ENCODE measurements at places on chromosomes 3 and 15.
A peak's percentile ranks its signal among the peaks of the same experiment; 100 is the strongest.

GRCh38 chr15:51094606-51095569, at the start of gene TNFAIP8L3:
TNFAIP8L3 (minus strand) TSS chr15:51094906; CDS start chr15:51094595, 311 bp downstream.
- DNase-seq, result peak; percentile 53

- peak; percentile 26 for DNase-seq
Observed at GRCh38 chr3:106635271-106635670, 742.0 kb upstream of the CCDC54 start.

- no peak for DNase-seq
Observed at GRCh38 chr3:182524711-182525401, 268.4 kb upstream of the ATP11B start.

- DNase-seq, result no peak
Observed at GRCh38 chr3:188905547-188905946, 266.2 kb upstream of the TPRG1 start.

- DNase-seq, result no peak
Observed at GRCh38 chr3:123244128-123244527, 42.4 kb downstream of the SEC22A start.

- DNase-seq, result peak; percentile 54
Observed at GRCh38 chr3:89227634-89228033, 120.2 kb downstream of the EPHA3 start.

- no peak for DNase-seq
Observed at GRCh38 chr3:151989621-151990020, 116.2 kb downstream of the SUCNR1 start.

- no peak for DNase-seq
Observed at GRCh38 chr3:188209740-188210139, 55.8 kb downstream of the LPP start.

- no peak for DNase-seq
Observed at GRCh38 chr15:39127151-39127790, 453.6 kb upstream of the THBS1 start.

DNA sequence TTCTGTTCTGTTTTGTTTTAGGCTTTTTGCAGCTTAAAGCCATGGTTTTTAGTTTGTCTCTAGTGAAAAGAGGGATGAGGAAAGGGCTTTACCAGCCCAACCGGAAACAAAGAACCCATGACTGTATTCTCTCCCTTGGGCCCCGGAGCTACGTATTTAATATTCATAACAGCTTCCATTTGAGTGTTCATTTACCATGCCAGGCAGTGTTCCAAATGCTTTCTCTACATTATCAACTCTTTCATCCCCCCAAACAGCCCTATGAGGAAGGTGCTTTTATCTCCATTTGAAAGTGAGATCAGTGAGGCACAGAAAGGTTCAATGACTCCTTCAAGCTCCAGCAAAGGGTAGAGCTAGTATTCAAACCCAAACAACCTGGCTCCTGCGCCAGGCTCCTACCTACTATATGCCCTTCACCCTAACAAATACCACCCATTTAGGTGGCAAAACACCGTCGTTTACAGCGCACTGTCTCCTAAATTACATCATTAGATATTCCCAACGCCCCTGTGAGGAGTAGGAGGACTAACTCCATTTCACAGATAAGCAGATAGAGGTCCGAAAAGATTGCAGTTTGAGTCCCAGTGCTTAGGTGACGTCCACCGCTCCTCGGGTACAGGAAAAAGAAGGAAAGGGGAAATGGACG, 27.9 kb downstream of the GTPBP8 start:
- no peak for DNase-seq

DNA sequence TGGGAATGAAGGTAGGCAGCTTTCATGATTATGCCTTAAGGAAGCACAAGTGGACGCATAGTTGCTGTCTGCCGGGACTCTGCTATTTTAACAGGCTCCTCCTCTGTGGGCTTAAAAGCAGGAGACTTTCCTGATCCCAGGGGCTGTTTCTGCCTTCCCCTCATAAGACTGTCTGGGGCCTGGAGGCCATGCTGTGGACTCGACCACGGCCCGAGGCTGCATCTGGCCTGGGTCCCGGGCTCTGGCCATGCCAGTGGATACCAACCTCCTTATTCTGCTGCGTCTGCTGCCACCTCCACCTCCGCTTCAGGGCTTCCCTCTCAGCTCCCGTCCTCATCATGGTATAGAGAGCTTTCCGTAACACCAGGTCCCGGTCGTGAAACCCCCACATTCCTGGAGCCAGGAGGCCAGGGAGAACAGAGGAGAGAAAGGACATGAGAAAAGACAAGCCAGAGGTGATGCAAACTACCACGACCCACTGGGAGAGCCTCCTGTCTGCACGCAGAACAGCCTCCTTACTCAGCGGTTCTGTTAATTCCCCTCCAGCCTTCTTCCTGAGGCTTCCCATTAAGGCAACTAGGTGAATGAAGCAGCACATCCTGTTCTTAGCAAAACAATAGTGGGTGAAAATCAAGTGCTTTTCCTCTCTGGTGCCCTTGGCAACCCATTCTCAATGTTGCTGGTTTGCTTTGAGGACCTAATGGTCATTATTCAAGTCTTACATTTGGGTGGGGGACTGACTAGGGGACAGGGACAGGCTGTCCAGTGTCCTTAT, 200.5 kb downstream of the KLF13 start:
- DNase-seq, result no peak

GRCh38 chr3:128435058-128435457, 31.6 kb downstream of the DNAJB8 start:
- no peak for DNase-seq

DNA sequence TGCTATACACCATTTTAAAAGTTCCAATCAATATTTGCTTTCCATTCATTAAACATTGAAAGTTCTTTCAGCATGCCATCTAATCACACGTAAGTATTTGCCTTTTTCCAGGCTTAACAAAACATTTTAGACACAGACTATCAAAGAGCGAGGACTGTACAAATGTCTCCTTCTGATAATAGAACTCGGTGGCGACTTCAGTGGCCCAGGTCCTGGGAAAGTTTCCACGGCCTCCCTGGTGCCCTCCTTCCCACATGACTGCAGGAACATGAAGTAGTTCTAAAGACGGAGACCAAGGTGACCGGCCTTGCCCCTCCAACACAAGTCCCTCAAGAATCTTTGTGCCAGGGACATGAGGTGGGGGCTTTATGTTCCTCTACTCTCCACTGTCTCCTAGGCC, 174.6 kb upstream of the KBTBD8 start:
- no peak for DNase-seq

GRCh38 chr3:61985020-61985419, 388.3 kb downstream of the FEZF2 start:
- DNase-seq, result peak; percentile 78

GRCh38 chr3:44058022-44058867, 183.4 kb upstream of the TOPAZ1 start:
- peak; percentile 53 for DNase-seq

GRCh38 chr3:66302288-66302687, 81.5 kb downstream of the SLC25A26 start:
- DNase-seq, result peak; percentile 43

DNA sequence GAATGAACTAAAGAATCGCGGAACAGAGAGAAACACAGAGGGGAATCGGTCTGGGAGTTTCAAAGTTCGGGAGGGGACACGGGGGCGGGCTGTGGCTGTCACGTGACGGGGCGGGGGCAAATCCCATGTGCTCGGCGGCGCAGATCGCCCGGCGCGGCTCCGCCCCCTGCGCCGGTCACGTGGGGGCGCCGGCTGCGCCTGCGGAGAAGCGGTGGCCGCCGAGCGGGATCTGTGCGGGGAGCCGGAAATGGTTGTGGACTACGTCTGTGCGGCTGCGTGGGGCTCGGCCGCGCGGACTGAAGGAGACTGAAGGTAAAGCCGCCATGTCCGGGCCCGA, at the start of gene EIF4G1:
EIF4G1 (plus strand) TSS at position 244 of the 337 bp plus-strand sequence. CDS start 1,191 bp downstream, outside the sequence.
- DNase-seq, result peak; percentile 98

- DNase-seq, result no peak
Observed at GRCh38 chr3:167733961-167734497, 663 bp downstream of the PDCD10 start.

DNA sequence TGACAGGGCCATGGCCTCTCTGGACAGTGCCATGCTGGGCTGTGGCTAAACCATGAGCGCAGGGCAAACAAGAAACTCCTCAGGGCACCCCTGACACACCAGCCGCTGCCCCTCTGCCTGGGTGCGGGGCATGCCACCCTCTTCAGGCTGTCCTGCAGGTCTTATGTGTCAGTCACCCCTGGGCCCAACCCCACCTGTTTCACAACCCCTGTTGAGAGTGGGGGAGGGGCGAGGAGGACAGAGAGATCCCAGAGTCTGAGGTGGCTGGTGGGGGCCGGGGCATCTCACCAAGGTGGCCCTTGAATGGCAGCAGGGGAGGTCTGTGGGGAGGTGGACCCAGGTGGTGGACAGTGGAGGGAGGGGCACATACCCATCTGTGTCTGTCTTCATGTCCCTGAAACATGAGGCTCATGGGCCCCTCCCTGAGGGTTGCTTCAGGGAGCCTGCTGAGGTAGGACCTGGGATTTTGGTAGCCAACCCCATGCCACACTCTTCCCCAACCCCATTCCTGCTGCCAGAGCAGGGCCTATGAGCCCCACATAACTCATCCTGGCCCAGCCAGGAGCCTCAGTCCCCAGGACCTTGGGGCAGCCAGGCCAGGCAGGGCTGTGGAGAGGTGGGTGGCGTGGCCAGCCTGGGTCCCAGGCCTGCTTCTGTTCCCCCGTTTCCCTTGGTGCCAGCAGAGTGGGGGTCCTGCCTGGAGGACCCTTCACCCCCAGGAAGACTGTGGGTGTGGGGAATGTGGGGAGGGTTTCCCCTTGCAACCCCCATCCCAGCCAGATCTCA, 1.7 kb upstream of the STAB1 start:
- DNase-seq, result no peak

DNA sequence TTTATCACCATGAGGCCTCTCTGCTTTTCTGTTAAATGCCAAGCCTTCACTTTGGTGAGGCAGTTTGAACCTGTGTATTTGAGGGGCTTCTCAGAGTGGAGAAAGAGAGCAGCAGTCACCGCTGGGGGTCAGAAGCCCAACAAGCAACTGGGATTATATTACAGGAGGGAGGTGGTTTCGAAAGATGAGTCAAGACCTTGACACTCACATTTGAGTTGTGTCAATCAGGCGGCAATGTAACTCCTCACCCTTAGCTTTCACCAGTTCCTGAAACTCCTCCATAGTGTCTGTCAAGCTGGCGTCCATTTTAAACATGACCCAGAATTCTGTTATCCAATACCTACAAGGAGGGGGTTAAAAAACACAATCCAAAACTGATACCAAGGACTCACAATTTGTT, 46.5 kb downstream of the RASGRP1 start:
- no peak for DNase-seq

GRCh38 chr15:59924812-59925522, 79.1 kb upstream of the FOXB1 start:
- DNase-seq, result no peak

GRCh38 chr15:45200001-45200798, 12.4 kb upstream of the SHF start:
- peak; percentile 97 for DNase-seq

DNA sequence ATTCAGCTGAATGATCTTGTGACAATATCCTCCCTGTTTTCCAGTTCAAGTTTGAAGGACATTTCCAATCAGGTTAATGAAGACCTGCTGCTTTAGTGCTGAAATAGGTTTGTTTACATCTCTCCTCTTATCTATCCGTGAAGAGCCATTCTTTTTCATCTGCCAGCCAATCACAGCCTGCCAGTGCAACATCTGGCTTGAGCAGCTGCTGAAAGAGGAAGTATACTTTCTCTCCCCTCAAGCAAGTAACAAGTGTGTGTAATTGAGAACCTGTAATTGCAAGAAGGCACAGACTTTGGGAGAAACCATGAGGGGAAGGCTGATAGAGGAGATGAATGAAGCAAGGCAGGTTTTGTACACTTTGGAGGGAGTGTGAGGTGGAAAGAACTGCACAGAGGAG, 404.3 kb downstream of the AGBL1 start:
- no peak for DNase-seq

DNA sequence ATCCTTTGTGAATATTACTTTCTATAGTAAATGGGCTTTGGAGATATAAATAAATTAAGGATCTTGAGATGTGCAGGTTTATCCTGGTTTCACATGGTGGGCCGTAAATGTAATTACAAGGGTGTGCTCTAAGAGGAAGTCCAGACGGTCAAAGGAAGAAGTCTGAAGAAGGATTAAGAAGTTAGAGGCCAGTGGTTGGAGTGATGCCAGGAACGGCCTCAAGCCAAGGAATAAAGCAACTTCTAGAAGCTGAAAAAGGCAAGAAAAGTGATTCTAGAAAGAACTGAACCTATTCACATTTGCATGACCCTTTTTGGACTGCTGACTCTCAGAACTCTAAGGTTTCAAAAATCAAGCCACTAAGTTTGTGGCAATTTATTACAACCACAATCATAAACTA, 981.3 kb upstream of the ALCAM start:
- DNase-seq, result no peak

DNA sequence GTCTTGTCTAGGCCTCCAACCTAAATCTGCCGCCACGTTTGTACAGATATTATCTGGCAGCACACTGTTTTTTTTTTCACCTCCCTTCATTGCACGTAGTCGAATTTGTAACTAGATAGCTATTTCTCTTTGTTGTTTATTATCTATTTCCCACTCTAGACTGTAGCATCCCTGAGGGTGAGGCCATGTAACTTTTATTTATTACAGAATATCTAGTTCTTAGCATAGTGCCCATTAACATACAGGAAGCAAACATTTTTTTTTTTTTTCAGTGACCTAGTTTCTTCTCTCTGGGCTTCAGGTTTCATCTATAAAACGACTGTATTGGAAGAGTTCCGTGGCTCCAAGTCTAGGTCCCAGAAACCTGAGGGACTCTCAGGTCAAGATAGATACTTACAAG, 354.3 kb downstream of the FGF12 start:
- DNase-seq, result no peak

- no peak for DNase-seq
Observed at GRCh38 chr3:140403079-140403478, 274.8 kb upstream of the TRIM42 start.

DNA sequence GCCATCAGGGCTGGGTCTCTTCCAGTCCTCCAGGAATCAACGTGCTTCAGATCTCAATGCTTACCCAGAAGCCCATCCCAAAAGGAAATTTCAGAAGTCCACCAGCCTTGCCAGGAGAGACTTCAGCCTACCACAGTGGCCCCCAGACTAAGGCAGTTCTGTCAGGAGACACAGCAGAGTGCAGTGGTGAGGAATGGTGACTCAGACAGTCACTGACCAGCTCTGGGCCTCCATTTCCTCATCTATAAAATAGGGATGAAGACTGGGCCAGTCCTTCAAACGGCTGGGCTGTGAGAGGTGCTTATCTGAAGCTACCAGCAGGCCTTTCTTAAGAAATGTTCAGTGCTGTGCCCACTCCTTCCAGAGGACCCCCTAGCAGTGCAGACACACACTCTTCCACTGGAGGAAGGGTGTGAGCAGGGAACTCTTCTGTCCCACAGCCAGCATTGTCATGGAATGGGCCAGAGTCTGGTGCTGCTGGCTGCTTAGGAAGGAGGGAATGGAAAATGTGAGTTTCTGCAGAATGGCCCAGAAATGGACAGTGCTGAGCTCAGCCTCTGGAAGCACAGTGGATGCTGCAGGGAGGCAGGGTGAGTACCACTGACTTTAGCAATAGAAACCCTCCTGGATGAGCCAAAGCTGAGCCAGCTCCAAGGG, 41.6 kb upstream of the DUSP7 start:
- no peak for DNase-seq

- peak; percentile 24 for DNase-seq
Observed at GRCh38 chr15:82936966-82937711, 15.4 kb downstream of the HOMER2 start.

- DNase-seq, result no peak
Observed at GRCh38 chr15:42735382-42736165, 1.4 kb downstream of the CDAN1 start.

GRCh38 chr3:36837089-36837488, 72.7 kb upstream of the DCLK3 start:
- DNase-seq, result no peak

- DNase-seq, result peak; percentile 19
Observed at GRCh38 chr3:9826815-9827573, 16.8 kb downstream of the RPUSD3 start.

- no peak for DNase-seq
Observed at GRCh38 chr3:88075497-88075896, 16.4 kb downstream of the ZNF654 start.

All from foreskin fibroblast (primary cell).